Stimulated activated CD8-positive, alpha-beta memory T cell treated with anti-CD3 and anti-CD28 coated beads, Interleukin-7, amount 100 ng/mL, for 1 hour (primary cell): ENCODE measurements at places on chromosomes 11 and 22.
A peak's percentile ranks its signal among the peaks of the same experiment; 100 is the strongest.

- no peak for DNase-seq
Measured at GRCh38 chr11:108938604-108939003, 273.7 kb downstream of the DDX10 start.

DNA sequence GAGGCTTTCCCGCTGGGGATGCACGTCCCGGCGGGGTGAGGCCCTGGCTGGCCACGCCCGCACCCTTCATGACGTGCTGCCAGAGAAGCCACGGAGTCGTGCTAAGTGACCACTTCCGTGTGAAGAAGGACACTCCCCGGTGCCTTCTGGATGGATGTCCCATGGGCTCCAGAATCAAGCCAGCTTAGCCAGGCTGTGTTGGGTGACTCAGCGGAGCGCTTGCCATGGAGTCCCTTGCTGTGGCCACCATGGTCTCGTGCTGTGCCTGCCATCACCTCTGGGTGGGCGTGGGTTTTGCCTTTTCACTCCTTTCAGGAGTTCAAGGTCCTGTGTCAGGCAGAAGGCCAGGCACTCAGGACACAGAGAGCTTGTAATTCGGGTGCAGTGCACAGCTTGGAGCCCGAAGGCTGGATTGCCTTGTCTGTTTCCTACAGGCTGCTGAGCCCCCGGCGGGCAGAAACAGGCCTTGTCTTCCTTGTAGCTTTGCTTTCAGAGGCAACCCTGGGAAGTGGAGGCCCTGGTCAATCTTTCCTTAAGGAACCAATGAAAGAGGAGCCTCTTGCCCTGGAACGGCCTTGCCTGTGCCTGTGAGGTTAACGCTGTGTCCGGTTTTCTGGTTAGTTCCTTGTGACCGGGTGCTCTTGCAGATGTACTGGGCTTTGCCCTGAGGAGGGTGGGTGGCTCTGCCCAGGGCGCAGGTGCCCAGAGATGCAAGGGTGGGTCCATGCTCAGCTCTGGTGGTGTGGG lies 268.6 kb downstream of the TBC1D22A start:
- no peak for DNase-seq

DNA sequence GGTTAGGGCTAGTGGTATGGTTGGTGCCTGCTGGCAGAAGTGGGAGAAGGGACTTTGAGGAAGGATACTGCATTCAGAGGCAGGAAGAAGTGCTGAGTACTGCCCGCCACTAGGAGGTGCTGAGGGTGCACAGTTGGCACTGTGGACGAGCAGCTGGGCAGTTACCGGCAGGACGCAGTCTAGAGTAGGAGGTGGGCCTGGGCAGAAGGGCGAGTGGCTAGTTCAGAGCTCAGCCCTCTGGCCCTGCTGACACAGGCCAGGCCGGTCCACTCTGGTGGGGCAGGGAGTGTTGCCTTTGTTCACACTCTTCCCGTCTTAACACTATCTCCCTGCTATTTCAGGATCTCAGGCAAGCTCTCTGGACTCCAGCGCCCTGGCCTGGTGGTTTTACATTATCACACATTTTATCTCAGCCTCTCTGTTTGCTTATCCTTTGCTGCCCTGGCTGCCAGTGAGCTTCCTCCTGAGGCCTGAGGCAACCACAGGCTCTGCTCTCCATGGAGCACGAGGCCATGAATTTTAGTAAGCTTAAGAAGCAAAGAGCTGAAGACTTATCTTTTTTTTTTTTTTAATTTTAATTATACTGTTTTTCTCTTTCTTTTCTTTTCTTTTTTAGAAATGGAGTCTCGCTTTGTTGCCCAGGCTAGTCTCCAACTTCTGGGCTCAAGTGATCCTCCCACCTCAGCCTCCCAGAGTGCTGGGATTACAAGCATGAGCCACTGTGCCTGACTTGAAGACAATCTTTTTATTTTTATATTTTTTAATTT lies 26.9 kb downstream of the SNAP29 start:
- DNase-seq: peak; percentile 18

- no peak for DNase-seq
Measured at GRCh38 chr22:46104170-46104880, 46.0 kb upstream of the PPARA start.

DNA sequence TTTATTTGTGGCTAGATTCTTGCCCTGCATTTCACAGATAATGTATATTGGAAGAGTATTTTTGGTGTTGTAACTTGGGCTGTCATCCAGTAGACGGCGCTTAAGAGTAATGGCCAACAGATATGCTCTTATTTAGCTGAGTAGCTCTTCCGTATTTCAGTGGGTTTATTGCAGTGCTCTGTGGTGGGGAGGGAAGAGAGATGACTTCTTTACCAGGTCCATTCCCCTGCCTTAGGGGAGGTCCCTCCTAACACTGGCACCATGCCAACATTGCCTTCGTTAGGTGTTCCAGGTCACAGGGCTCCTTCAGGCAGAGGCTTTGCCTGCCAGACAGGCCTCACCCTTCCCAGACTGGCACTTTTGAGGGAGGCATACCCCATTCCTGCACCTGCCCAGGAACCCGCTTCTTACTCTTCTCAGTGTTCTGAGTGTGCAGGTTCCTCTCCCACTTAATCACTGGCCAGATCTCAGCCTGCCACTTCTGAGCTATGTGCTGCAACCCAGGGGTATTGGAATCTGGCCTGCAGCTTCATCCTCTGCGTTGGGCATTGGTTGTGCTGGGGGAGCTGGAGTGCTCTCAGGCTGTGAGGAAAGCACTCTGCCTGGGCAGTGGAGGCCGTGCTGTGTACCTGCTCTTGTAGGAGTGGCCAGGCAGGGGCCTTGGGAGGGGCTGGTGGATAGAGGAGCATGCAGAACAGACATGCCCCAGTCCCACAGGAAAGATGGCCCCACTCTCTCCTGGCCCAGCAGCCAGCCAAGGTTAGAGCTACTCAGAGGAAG lies 29.4 kb upstream of the SLN start:
- no peak for DNase-seq

DNA sequence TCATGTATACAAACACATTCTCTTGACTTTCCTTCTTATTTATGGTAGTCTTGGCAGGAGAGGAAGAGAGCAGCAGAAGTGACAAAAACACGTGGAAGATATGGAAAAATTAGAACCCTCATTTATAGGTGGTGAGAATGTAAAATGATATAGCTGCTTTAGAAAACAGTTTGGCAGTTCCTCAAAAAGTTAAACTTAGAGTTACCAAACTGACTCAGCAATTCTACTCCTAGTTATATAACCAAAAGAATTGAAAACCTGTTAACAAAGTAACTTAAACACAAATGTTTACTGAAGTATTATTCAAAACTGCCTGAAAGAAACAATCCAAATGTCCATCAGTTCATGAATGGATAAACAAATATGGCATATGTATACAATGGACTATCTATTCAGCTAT lies 16.8 kb downstream of the NUCB2 start:
- no peak for DNase-seq

DNA sequence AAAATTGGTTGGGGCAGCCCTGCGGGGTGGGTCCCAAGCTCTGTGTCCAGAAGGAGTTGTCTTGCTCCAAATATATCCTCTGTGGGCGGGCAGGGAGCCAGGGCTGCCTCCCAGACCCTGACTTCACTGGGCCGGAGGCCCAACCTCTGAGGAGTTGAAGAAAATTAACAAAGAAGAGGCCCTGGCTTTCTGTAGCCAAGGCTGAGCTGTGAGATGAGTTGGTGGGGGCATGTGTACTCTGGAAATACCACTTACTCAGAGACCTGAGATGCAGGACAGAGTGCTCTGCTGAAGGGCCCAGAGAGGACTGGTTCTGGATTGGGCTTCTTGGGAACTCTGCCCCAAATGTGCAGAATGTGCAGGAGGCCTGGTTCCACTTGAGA lies 96.3 kb downstream of the SWAP70 start:
- DNase-seq: no peak

GRCh38 chr11:68734111-68734510 lies 17.2 kb downstream of the TESMIN start:
- no peak for DNase-seq

GRCh38 chr11:63619967-63620366 lies 5.7 kb upstream of the PLAAT3 start:
- DNase-seq: no peak

DNA sequence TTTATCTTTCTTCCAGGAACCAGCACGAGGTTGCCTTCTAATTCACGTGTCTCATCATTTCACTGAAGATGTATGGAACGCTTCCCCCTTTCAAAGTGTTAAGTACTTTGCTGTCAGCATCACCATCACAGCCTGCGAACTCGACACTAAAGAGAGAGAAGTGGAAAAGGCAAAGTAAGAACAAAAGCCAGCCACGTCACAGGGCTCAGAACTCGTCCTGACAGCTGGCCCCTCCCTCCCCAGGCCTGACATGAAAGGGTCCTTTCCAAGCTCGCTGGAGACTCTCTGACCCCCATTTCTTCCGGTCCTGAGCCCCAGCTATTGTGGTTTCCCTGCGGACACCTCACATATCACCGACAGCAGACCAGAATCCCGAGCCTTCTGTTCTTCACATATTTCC lies 177.8 kb upstream of the NTM start:
- no peak for DNase-seq

- DNase-seq: no peak
Measured at GRCh38 chr22:39925909-39926679, 25.2 kb downstream of the GRAP2 start.

GRCh38 chr11:85694385-85694980 lies 8.5 kb upstream of the CCDC89 start:
- no peak for DNase-seq

DNA sequence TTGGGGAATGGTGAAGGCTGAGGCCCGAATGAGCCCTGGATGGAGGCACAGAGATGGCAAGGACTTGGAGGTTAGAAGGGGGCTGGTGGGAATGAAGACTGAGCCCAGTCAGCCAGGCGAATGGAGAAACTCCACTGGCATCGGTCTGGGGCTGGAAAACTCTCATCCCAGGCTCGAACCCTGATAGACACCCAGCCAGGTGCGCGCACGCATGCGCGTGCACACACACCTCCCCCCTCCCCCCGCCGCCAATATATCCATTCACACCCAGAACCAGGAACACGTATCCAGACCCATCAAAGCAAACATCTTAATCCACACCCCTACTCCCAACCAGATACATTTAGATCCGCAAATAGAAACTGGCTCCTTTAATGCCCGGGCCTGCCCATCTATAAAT lies 139.3 kb downstream of the CEP164 start:
- DNase-seq: no peak

GRCh38 chr22:50016988-50017700 lies 4.6 kb upstream of the IL17REL start:
- DNase-seq: no peak

- DNase-seq: no peak
Measured at GRCh38 chr11:15453211-15453765, 338.6 kb downstream of the INSC start.

DNA sequence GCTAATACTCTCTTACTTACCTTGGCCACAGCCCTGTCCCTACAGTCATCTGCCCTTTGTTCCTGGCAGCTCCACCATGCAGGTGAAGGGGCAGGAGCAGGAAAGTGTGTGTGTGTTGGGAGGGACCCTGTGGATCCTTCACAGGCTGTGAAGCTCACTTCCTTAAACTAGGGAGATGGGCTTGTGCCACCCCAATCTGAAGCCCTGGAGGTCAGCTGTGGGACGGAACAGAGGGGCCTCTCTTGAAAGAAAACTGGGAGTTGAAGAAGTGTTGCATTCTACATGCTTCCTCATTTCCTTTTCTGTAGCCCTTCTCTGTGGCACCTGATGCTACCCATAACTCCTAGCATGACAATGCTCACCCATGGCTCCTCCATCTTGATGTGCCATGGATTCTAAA lies 11.7 kb downstream of the FADS1 start:
- no peak for DNase-seq

GRCh38 chr11:118143661-118144185 lies 8.9 kb downstream of the SCN4B start:
- DNase-seq: no peak

DNA sequence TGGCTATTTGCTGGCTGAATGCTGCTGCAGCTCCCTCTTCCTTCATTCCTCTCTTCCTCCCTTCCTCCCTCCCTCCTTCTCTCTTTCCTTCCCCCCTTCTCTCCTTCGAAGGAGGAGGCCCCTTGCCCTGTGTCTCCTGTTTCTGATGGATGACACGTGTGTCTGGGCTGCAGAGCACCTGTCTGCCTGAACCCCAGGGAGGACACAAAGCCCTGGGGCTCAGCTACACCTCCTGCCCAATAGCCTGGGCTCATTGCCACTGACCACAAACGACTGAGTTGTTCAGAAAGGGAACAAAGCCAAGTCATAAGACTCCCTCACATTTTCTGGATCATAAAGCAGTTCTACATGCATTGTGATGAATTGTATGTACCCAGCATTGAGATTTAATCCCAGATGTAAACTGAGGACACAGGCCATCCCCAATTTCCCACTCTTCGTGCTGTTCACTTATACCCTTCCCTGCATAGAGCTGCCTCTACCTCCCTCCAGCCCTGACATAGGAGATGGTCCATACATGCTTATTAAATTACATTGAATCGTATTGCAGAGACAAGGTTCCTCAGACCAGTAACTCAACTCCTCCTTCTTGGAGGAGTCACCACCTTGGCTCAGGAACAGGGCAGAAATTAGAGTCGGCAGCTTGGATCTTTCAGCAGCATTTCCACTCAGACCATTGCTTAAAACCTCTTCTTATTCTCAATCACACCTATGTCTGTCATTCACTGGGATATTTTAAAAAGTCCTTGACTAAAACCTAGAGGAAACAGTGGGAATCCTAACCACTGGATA lies 1.2 kb downstream of the CSRP3 start:
- no peak for DNase-seq

- no peak for DNase-seq
Measured at GRCh38 chr22:26430600-26430999, 1.5 kb downstream of the ASPHD2 start.

GRCh38 chr22:48945621-48946458 lies 881.8 kb downstream of the BRD1 start:
- no peak for DNase-seq

- DNase-seq: no peak
Measured at GRCh38 chr22:37907036-37907954, 1.2 kb downstream of the MICALL1 start.

DNA sequence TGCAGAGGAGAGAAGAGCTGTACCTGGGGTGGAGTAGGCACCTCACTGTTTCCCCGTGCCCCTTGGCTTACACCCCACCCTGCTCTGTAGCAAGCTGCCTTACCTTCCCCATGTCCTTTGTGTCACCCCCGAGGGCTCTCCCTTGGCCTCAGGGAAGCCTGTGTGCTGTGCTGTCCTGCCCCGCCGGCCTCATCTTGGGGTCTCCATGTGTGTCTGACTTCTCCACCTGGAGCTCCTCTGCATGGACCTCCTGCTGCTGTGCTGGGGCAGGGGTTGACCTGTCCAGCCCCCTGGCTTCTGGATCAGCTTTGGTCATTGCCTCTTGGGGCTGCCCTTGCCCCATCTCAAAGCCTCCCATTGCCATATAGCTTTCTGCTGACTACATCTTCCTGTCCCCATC lies 59.8 kb downstream of the OSBP2 start:
- DNase-seq: no peak

DNA sequence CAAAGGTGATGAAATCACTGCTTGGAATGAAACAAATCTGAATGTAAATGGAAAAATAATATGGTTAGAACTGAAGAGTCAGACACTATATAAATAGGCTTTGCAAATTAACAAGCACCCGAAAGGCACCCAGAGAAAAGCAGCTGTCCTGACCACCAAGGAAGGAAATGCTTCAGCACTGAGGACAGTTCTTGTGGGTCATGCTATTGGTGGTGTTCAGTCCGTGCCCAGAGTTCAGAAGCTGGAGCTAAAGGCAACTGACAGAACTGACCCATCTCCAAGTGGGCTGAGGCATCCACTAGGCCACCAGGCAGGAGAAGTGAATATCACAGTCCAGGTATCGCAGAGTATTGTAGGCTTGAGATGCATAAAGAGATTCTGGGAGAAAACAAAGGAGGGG lies 208.9 kb downstream of the OPCML start:
- DNase-seq: no peak

- DNase-seq: no peak
Measured at GRCh38 chr11:7531011-7531410, 17.2 kb downstream of the PPFIBP2 start.
